ENCODE measurements at places on chromosomes 16 and 17. TPM values are rescaled to one million over a fixed set of nuclear protein-coding genes. Genes with fewer than 3 reads are reported as not detected.

Gene PRR15L
- 47.4 TPM for total RNA-seq

Gene TEDC2
- total RNA-seq, result not detected

Gene PPY
- not detected for total RNA-seq

DNA sequence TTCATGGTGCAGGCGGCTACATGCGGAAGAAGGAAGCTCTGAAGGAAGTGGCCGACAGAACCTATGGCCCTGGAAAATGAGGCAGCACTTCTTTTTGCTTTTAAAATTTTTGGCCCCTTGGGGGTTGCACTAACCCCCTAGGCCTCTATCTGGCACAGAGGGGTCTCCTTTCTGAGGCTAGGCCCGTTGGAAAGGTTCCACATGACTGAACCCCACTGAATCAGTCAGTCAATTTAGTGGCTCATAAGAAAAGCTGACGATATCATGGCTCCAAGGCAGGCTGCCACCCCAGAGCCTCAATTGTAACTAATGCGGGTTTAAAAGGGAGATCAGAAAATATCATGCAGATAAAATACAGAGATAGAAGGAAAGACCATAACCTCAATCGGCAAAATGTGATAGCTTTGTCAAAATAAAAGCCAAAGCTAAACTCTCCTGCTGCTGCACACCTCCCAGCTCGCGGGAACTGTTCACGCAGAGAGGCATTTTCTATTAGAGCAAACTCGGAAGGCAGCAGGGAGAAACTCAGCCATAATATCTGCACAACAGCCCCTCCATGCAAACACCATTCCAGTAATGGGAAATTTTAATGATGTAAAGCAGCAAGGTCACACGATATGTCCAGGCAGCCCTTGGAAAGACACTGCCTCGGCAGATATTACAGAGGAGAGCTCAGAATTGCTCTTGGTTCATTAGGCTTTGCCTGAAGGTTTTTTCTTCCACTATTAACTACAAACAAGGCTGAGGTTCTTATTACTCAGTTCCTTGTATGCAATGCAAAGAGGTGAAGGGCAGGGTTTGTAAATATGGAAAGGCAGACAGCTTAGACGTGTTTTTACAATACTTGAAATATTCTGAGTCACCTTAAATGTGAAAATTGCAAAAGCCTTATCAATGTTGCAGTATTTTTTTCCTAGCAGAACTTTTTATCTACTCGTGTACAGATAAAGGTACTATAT is 200.4 kb upstream of the PMFBP1 start:
- no peak overlapping the region for H3K27ac ChIP-seq
- H3K36me3 ChIP-seq, result no peaks in the 10 kb centered on the region
- DNase-seq, result no peak
- no peaks in the 10 kb centered on the region for H3K4me1 ChIP-seq
- H3K27me3 ChIP-seq, result no peaks in the 10 kb centered on the region

DNA sequence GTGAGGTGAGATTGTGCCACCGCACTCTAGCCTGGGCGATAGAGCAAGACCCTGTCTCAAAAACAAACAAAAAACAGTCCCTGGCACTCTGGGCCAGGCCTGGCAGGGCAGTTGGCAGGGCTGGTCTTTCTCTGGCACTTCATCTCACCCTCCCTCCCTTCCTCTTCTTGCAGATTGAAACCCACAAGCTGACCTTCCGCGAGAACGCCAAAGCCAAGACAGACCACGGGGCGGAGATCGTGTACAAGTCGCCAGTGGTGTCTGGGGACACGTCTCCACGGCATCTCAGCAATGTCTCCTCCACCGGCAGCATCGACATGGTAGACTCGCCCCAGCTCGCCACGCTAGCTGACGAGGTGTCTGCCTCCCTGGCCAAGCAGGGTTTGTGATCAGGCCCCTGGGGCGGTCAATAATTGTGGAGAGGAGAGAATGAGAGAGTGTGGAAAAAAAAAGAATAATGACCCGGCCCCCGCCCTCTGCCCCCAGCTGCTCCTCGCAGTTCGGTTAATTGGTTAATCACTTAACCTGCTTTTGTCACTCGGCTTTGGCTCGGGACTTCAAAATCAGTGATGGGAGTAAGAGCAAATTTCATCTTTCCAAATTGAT is 24.8 kb downstream of the STH start:
- peaks cover 16% of the 10 kb centered on the region for H3K36me3 ChIP-seq
- DNase-seq, result peak; percentile 57
- H3K4me1 ChIP-seq, result no peaks in the 10 kb centered on the region
- no peak overlapping the region for H3K4me3 ChIP-seq
- H3K27ac ChIP-seq, result no peak overlapping the region
- H3K27me3 ChIP-seq, result no peaks in the 10 kb centered on the region

DNA sequence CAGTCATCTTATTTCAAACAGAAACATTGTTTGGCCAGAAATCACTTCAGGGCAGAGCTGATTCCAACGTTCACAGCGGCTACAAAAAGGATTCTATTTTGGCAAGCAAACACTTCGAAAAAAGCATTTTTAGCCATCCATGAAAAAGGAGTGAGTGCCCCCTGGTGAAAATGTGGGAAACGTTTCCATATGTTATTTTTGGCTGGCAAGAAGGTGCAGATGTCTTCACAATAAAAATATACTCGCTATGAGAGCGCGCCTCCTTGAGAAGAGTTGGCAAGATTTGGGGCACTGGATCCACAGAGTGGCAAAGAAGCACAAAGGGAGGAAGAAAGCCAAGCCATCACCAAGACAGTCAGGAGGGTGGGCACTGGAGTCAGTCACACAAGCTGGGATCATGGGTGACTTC is 191.1 kb downstream of the CHD9NB start:
- H3K36me3 ChIP-seq, result no peaks in the 10 kb centered on the region
- H3K27me3 ChIP-seq, result no peaks in the 10 kb centered on the region
- H3K27ac ChIP-seq, result no peak overlapping the region

DNA sequence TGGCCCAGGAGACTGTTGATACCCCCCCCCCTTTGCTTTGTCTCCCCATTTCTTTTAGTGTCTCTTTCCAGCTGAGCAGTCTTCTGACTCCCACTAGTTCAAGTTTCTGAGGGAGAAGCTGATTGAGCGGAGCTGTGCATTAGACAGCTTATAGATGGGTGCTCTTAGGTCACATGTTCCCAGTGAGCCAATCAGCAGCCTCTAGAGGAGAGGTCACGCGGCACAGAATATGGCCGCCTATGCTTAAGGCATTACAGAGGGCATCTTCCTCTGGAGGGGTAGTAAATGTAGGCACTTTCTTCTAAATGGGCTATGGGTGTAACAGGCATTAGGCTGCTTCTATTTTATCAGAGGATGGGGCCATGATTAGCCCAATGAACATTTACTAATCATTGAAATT is 131.6 kb downstream of the CDH13 start:
- H3K36me3 ChIP-seq, result no peaks in the 10 kb centered on the region
- no peaks in the 10 kb centered on the region for H3K27me3 ChIP-seq
- H3K4me1 ChIP-seq, result peaks cover 11% of the 10 kb centered on the region

DNA sequence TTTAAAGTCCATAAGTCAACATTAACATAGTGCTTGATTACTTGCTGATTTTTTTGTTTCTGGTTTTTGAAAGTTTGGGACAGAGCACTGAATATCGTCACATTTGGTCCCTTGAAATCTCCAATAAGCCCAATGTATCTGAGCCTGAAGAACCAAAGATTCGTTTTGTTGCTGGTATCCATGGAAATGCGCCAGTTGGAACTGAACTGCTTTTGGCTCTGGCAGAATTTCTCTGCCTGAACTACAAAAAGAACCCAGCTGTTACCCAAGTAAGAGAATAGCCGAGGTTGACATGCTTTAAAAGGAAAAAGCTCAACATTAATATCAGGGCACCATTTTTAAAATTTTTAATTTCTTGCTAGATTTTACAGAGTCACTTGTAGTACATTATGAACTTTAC is 27.7 kb upstream of the GOSR1 start:
- no peaks in the 10 kb centered on the region for H3K4me1 ChIP-seq
- H3K27me3 ChIP-seq, result no peaks in the 10 kb centered on the region
- no peak overlapping the region for H3K4me3 ChIP-seq
- no peak for DNase-seq
- no peak overlapping the region for H3K27ac ChIP-seq
- peaks cover 38% of the 10 kb centered on the region for H3K36me3 ChIP-seq

GRCh38 chr17:41647940-41648410 is 23.6 kb upstream of the KRT17 start:
- DNase-seq, result peak; percentile 94
- H3K27ac ChIP-seq, result no peak overlapping the region
- peak overlapping the region; percentile 43 for H3K4me3 ChIP-seq
- H3K36me3 ChIP-seq, result no peaks in the 10 kb centered on the region
- peaks cover 14% of the 10 kb centered on the region for H3K4me1 ChIP-seq
- H3K27me3 ChIP-seq, result no peaks in the 10 kb centered on the region

- H3K27ac ChIP-seq, result peak overlapping the region; percentile 78
- DNase-seq, result no peak
- no peaks in the 10 kb centered on the region for H3K27me3 ChIP-seq
- peaks cover 14% of the 10 kb centered on the region for H3K4me1 ChIP-seq
- H3K36me3 ChIP-seq, result peaks cover 28% of the 10 kb centered on the region
Measured at GRCh38 chr16:74666010-74666421, 661 bp downstream of the RFWD3 start.

- H3K27me3 ChIP-seq, result no peaks in the 10 kb centered on the region
- peak; percentile 92 for DNase-seq
- peaks cover 14% of the 10 kb centered on the region for H3K4me1 ChIP-seq
- peaks cover 17% of the 10 kb centered on the region for H3K36me3 ChIP-seq
- peak within 1 kb of the TSS; percentile 96 for H3K4me3 ChIP-seq
Measured at GRCh38 chr17:73192894-73193701, at the start of gene COG1. COG1 (plus strand) TSS chr17:73193055; CDS start chr17:73193070, 15 bp downstream.

DNA sequence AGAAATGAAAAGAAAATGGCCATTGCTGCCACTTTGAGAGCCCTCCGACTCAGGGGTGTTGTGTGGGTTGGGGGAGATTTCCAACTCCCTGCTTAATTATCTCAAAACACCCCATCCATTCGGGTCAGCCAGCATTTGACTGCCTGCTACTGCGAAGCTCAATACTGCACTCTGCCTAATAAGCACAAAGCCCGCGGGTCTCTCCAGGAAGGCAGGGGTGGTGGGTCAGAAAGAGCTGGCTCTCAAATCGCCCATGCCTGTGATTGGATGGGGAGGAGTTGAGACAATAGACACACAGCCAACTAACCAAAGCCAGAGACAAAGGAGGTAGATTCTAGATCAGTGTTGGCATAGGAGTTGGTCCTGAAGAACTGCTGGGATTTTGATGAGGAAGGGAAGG is 2.3 kb upstream of the XAF1 start:
- H3K4me1 ChIP-seq, result peaks cover 48% of the 10 kb centered on the region
- no peak overlapping the region for H3K4me3 ChIP-seq
- H3K36me3 ChIP-seq, result no peaks in the 10 kb centered on the region
- no peaks in the 10 kb centered on the region for H3K27me3 ChIP-seq
- no peak for DNase-seq

DNA sequence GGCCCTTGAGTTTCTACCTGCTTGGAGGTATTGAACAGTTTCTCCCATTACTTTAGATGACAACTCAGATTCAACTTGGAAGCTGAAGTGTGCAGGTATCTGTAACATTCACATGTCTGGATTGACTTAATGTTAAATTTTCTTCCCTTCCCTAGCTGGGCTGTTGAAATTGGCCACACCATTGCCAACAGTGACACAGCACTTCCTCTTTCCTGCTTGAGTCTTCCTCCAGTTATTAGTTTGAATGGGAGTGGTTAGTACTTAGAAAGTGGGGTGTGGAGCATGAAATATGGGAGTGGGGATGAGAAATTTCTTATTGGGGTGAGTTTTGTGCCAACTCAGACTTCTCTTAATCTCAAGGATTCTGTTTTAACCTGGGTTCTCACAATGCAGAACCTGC is 454.9 kb downstream of the KCNJ2 start:
- no peaks in the 10 kb centered on the region for H3K4me1 ChIP-seq
- no peak overlapping the region for H3K27ac ChIP-seq
- no peaks in the 10 kb centered on the region for H3K27me3 ChIP-seq
- no peaks in the 10 kb centered on the region for H3K36me3 ChIP-seq
- DNase-seq, result no peak

GRCh38 chr16:70257391-70257790 is 5.7 kb upstream of the EXOSC6 start:
- no peak for DNase-seq
- H3K36me3 ChIP-seq, result peaks cover 100% of the 10 kb centered on the region
- no peak overlapping the region for H3K4me3 ChIP-seq
- H3K4me1 ChIP-seq, result no peaks in the 10 kb centered on the region

GRCh38 chr17:27540318-27541101 is 84.3 kb downstream of the KSR1 start:
- peak overlapping the region; percentile 84 for H3K27ac ChIP-seq
- H3K36me3 ChIP-seq, result no peaks in the 10 kb centered on the region
- DNase-seq, result peak; percentile 94

- no peaks in the 10 kb centered on the region for H3K27me3 ChIP-seq
- no peak overlapping the region for H3K27ac ChIP-seq
- peak; percentile 40 for DNase-seq
- H3K36me3 ChIP-seq, result no peaks in the 10 kb centered on the region
- no peak overlapping the region for H3K4me3 ChIP-seq
Measured at GRCh38 chr16:57527027-57527426, 9.3 kb downstream of the CCDC102A start.

DNA sequence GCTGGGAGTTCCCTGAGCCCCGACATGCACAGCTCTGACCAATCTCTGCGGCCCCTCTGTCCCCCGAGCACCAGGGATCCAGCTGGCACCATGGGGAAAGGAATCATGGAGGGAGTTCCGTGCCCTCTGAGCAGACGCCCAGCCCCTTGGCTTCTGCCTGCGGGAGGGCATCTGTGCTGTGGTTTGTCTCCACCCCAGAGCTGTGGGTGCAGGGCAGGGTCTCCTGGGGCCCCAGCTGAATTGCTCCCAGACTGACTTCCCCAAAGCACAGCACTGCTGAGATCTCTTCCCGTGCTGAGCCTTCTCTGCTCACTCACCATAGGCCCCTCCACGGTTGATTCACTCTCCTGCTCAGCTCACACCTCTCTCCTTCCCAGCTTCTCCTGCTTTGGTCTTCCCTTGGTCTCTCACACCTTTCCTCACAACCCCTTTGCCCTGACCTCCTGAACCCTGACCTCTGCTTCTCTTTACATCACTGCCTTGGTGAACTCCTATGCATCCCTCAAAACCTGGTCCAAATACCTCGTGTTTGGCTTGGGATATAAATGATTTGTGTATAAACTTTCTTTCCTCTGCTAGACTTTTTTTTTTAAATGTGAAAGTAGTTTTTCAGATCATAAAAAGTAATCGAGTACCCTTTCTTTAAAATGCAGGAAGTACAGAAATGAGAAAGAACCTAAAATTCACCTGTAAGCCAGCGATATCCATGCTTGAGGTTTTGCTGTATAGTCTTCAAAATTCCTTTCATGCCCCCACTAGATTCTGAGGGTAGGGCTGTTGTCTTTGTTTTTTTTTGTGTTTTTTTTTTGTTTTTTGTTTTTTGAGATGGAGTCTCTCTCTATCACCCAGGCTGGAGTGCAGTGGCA is 265.3 kb downstream of the SEC14L1 start:
- no peak for DNase-seq
- peaks cover 22% of the 10 kb centered on the region for H3K36me3 ChIP-seq
- peak overlapping the region; percentile 68 for H3K27ac ChIP-seq
- no peaks in the 10 kb centered on the region for H3K27me3 ChIP-seq
- H3K4me3 ChIP-seq, result no peak overlapping the region

GRCh38 chr17:82858376-82859126 is 18.7 kb upstream of the ZNF750 start:
- H3K36me3 ChIP-seq, result no peaks in the 10 kb centered on the region
- H3K27me3 ChIP-seq, result no peaks in the 10 kb centered on the region

All from upper lobe of right lung (tissue), 1 donor.